ENCODE measurements at places on chromosomes 5 and 9. TPM values are rescaled to one million over a fixed set of nuclear protein-coding genes. Genes with fewer than 3 reads are reported as not detected.

The CERCAM gene
- 51.9 TPM for total RNA-seq

DNA sequence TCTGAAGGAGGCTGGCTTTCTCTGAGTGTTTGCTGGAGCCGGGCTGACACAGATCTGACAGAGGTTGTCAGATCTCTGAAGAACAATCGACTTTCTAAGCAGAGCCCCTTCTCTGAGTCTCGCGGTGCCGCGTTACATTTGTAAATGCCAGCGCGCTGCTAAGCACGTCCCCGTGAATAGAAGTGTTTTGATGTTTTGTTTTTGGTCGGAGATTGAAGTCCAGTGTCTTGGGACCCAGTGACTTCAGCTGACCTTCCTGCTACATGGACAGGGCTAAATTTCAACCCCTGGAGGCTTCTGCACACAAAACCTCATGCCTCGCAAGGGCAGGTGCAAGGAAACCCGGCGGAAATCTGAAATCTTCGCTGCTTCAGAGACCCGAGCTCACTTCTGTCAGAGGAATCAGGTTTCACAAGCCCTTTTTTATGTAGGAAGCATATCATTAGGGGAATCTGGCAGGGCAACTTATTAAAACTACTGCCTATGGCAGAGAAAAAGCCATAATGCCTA is 27.2 kb downstream of the NEUROG1 start:
- no peak for DNase-seq

DNA sequence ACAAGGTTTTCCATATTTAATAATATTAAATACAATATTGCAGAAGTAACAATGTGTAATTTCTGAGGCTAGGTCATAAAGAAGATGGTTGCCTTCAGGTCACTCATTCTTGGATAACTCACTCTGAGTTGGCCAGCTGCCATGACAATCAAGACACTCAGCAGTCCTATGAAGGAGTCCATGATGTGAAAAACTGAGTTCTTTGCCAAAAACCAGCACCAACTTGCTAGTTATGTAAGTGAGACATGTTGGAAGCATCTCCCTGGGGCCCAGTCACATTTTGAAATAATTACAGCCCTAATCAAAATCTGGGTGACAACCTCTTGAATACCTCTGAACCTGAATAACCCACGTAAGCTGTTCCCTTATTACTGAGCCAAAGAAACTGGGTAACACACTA is 453.2 kb downstream of the CDH18 start:
- DNase-seq = no peak

DNA sequence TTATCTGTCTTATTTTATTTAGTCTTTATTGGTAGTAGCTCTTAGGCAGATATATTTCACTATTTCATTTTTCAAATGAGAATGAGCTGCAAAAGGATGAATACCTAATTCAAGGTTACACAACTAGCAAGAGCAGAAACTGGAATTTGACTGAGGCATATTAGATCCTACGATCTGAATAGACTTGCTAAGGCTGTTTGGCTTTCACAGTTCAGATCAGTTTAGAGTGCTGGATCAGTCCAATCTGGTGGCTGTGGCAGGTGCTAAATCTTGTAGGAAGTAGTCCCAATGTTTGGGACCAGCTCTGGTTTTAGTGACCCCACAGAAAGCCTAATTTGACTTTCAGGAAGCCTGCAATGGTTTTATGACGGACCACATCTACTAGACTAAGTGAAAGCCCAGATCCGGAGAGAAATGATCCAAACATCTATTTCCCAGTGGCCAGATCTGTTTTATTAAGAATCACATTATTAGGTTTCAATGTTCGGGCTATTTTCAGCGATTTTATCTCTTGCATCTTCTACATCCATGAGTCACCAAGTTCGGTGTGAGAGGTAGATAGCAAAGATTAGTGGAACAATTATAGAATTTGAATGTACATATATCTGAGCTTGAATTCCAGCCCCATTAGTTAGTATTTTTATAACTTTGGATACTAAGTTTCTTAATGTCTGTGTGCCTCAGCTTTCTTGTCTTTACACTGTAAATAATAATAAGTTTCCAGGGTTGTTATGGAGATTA is 359.5 kb downstream of the ADGRV1 start:
- DNase-seq = no peak

DNA sequence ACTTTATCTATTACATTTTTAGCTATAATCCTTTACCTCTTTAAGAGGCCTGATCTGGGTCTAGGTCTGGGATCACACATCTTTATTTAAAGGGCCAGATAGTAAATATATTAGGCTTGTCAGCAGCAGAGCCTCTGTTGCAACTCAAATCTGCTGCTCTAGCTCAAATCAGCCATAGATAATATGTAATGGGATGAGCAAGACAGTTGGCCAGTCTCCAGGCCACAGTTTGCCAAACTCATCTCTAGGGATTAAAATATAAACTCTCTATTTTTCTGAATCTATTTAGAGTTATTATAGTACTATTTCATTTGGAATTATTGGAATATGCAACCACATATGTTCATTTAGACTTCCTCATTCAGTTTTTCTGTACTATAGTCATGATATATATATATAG is 115.9 kb upstream of the MINAR2 start:
- no peak for DNase-seq
